ENCODE measurements at places on chromosomes 3 and 15.

- no peak for DNase-seq
Observed at GRCh38 chr3:156511987-156512677, 42.8 kb downstream of the SSR3 start.

GRCh38 chr3:45055032-45055410 is 28.9 kb downstream of the CLEC3B start:
- no peak for DNase-seq

GRCh38 chr3:147836330-147836729 is 427.2 kb downstream of the ZIC1 start:
- DNase-seq = no peak

DNA sequence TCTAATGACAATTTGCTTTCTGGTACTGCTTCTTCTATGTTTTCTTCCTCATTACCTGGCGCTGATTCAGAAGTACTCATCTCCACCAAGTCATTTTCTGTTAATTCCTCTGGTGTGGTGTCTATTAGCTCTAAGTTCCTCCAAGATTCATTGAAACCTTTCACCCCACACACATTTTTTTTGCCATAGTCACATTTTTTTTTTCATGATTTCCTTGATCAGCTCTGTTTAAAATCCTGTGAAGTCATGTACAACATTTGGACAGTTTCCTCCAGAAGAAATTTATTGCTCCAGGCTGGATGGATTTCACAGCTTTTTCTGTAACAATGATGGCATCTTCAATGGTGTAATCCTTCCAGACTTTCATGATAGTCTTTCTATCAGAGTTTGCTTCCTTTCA is 243.2 kb upstream of the VEPH1 start:
- DNase-seq = no peak

DNA sequence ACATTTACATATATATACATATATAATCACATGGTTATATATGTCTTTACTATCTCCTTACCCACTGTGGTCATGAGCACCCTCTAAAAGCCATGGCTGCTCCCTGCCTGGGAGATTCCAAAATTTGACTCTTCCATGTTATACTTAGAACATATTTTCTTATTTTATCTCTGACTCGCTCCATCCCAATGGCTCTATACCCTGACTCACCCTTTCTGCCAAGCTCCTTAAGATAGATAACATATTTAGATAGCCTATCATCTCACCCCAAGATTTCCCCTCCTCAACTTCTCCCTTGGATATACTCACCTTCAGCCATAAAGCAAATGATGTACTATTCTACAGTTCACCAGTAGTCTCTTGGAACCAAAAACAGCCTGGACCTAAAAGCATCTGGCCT is 65.1 kb downstream of the CD200R1L start:
- DNase-seq = no peak

DNA sequence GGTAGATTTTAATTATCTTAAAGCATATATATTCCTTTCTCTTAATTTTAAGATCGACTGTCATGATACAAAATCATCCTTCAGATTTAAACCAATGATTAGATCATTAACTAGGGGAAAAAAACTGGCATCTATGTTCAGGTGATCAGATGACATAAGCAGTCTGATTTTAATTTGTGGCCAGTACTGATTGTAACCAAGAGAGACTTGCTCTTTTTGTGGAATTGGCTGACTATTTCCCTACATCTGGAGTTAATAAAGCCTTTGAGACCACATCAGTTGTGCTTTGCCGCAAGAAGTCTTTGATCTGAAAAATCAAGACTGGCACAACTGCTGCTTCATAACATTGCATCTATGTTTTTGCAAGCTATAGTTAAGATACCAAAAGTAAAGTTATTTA is 148.4 kb upstream of the CGNL1 start:
- DNase-seq = no peak

GRCh38 chr3:194514626-194515025 is 27.8 kb upstream of the ATP13A3 start:
- DNase-seq = no peak

GRCh38 chr3:160006282-160007163 is 17.9 kb downstream of the IL12A start:
- no peak for DNase-seq

DNA sequence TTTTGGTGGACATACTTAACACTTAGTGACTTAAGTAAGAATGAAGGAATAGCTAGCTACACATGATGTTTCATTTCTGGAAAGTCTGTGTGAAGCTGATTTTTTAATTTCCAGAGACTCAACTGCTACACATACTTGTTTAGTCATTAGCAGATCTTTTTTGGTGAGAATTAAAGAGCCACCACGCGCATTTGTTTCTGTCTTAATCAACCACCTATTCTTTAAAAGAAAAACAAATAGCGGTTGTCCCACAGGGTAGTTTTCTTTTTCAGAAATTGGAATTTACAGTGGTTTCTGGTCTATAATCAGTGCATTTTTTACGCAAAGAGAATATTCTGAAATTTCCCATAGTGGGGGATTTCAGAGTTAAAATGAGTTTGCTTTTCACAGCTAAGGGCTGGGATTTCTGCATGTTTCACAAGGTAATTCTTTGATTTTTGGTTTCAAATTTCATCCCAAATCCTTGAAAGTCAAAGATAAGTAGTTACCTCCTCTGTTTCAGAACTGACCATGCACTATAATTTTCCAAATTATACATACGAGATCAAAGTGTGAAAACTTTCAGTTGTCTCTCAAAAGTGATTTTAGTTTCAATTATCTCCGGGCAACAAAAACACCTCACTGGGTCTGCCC is 631.0 kb upstream of the GRM7 start:
- DNase-seq = no peak

GRCh38 chr15:35173444-35174118 is 88.5 kb upstream of the NANOGP8 start:
- no peak for DNase-seq

DNA sequence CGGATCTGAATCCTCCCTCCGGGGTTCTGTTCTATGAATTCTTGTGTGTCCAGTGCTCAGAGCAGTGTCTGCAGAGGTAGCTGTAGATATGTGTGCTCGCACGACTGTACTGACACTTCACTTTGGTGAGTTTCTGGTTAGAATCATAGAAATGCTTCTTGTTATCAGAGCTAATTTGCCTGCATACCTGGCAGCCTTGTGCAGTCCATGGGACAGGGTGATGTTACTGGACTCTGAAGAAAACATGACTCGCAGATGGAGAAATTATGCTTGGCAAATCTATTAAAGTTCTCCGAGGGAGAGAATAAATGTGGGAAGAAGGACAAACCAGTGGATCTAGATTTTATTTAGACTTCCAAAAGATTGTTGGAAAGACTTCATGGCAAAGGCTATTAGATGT is 12.2 kb downstream of the CGNL1 start:
- DNase-seq = no peak

DNA sequence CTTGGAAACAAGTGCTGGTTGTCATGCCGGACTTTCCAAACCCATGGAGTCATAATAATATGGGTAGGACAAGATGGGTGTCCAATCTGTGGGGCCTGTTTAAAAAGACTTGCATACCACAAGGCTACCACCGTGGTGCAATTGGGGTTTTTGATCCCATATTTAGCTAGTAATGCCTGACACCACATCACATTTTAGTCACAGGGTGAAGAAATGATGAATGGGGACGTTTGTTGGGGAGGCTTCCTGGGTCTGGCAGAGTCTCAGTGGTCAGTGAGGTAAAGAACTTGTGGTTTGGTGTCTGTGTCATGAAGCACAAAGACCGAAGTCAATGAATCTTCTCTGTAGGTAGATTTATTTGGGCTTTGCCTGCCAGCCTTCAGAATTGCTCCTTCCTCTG is 31.0 kb downstream of the P3H2 start:
- DNase-seq = no peak

DNA sequence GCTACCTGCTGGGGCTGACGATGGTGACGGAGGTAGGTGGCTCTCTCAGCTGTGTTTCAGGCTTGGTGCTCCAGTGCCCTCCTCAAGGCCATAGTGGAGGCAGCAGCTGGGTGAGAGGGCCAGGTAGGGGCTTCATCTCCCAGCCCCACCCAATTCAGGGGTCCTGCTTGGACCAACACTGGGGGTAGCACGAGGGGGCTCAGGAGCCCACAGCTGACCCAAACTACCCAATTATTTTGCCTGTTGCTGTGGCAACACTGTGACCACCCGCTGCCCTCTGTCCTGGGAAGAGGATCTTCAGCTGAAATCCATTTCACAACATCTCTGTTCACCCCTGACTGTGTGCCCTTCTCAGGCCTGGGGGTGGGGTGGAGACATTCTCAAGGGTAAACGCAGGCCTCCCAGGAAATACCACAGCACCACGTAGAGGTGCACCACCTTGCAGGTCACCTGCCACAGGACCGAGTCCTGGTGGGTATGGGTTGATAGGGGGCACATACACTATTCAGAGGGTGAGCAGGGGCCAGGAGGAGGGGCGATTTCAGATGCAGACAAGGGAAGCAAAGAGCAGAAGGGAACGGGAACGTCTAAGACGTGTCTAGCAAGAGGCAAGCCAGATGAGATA is 62.7 kb downstream of the GRIP2 start:
- no peak for DNase-seq

- DNase-seq = no peak
Observed at GRCh38 chr3:64673159-64673715, 14.6 kb downstream of the ADAMTS9 start.

GRCh38 chr15:71496336-71496955 is 313.9 kb upstream of the NR2E3 start:
- no peak for DNase-seq

DNA sequence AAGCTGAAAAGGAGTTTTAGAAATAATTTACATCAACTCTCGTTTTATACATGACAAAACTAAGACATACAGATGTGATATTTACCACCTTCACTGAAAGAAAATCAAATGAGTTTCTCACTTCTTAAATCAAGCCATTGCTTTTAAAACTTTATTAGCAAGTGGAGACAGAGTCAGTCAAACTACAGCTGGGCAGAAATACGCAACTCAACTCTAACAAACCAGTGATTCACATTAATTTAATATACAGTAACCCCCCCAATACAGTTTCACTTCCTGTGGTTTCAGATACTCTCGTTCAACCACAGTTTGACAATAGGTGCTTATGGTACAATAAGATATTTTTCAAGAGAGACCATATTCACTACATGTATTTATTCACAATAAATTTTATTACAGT is 477.1 kb downstream of the MAGI1 start:
- no peak for DNase-seq

- no peak for DNase-seq
Observed at GRCh38 chr3:83321457-83321856, 1560.0 kb upstream of the GBE1 start.

DNA sequence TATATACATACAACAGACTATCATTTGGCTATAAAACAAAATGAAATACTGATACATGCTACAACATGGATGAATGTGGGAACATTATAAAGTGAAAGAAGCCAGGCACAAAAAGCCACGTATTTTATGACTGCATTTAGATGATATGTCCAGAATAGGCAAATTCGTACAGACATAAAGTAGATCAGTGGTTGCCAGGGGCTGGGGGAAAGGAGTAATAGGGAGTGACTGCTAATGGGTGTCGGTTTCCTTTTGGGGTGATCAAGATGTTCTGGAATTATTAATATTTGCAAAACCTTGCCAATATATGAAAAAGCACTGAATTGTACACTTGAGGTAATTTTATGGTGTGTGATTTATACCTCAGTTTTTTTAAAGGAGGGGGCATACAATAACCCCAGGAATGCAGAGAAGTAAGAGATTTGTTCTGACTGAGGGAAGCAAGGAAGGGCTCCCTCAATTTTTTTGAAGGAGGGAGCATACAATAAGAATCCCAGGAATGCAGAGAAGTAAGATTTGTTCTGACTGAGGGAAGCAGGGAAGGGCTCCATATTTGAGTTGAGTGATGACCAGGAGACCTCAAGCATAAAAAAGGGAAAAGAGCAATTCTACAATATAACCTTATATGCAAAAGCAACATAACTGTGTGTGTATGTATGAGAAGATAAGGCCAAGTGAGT is 6.2 kb downstream of the PSMD6 start:
- no peak for DNase-seq

DNA sequence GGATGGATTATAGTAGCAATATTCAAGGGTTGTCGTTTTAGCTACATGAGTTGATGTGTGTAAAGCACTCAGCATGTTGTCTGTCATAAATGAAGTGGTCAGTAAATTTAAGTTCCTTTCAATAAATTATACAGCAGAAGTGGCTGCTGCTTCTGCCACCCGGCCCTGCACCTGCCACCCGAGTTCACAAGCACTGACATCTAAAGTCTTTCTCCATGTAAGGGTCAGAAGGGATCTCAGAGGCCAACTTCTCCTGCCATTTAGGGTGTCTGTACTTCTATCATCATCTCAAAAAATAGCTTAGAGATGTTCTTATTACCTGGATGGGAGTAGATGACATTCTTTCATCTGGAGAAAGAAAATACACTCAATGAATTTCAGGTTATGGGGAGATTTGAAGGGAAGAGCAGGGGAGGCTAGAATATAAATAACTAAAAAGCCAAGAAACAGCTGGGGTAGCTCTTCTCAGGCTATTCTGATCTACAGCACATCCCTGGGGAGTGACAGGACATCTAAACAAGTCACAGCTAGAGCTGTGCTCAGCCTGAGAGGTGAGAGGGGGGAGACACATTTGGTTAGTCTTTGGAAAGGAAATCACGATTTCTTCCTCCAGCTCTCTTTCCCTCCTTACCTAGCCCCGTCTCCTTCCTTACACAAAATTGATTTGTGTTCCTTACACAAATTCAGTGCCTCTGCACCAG is 8.0 kb downstream of the GCSAM start:
- DNase-seq = no peak

GRCh38 chr3:197424674-197425484 is 126.5 kb upstream of the DLG1 start:
- DNase-seq = no peak

- DNase-seq = no peak
Observed at GRCh38 chr3:102926618-102927017, 491.8 kb downstream of the ZPLD1 start.

- DNase-seq = no peak
Observed at GRCh38 chr3:58349792-58350626, 17.3 kb downstream of the PXK start.

DNA sequence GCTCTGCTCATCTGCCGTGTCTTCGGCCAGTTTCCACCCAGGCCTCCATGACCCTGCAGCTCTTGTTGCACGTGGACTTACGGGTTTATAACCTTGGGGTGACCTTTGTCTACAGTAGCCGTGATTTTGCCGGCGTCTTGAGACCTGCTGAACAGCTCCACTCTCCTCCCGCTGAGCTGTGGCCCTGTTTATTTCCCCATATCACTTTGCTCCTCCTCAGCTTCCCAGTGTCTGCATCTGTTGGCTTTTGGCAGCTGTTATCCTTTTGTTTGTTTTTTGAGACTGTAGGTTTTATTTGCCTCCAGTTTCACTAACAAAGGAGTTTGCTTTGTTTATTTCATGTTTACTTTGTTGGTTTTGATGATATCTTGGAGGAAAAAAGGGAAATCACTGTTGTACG is 29.3 kb upstream of the SLC28A1 start:
- no peak for DNase-seq

- DNase-seq = no peak
Observed at GRCh38 chr15:79243723-79244122, 38.8 kb upstream of the ANKRD34C start.

GRCh38 chr3:123584284-123584987 is 417 bp downstream of the HACD2 start:
- no peak for DNase-seq

GRCh38 chr3:112375117-112375516 is 42.2 kb downstream of the CD200 start:
- DNase-seq = no peak

- no peak for DNase-seq
Observed at GRCh38 chr3:146781606-146782005, 176.5 kb upstream of the PLSCR5 start.

Data from stimulated activated CD4-positive, alpha-beta T cell treated with anti-CD3 and anti-CD28 coated beads, TNF-alpha, amount 100 ng/mL, for 48 hours (primary cell).